Activated CD4-positive, CD25-positive, alpha-beta regulatory T cell treated with anti-CD3 and anti-CD28 coated beads, Interleukin-2, amount 50 U/mL, for 16 hours (primary cell): ENCODE measurements at places on chromosomes 13 and 19.

DNA sequence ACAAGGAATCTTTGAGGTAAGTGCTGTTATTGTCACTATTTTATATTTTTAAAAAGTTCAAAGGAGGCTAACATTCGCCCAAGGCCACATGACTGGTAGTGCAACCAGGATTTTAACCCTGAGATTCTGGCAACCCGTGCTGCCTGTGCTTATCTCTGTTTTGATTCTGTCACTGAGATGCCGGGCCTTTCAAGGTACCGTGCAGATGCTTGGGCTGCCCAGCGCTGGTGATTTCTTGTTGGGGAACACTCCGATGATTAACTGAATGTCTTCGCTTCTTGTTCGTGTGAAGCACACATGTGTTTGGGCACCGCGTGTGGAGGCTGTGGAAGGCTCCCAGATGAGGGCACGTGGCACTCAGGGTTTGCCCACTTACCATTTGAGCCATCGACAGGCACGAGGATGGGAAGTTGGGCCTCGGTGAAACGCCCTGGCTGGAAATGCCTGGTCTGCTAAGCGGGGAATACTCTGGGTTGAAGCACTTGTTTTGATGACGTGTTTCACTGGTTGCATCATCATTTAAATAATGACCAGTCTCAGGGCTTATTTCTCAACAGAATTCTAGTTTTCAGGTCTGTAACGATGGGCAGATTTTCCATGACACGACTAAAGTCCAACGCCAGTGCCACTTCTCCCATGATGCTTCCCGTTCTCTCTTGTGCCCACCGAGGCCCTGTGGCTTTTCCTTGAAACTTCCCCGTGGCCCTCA, 392.7 kb downstream of the FGF9 start:
- no peak for DNase-seq

- DNase-seq: no peak
These were observed 12.4 kb upstream of the TINCR start for GRCh38 chr19:5580161-5580571.

- DNase-seq: no peak
These were observed 35.6 kb downstream of the UCHL3 start for GRCh38 chr13:75585153-75585552.

GRCh38 chr19:5822181-5822844, 17.2 kb downstream of the FUT6 start:
- no peak for DNase-seq

GRCh38 chr19:41415154-41415571, 12.0 kb downstream of the B3GNT8 start:
- DNase-seq: no peak

GRCh38 chr19:45175515-45176345, 2.3 kb downstream of the TRAPPC6A start:
- no peak for DNase-seq

DNA sequence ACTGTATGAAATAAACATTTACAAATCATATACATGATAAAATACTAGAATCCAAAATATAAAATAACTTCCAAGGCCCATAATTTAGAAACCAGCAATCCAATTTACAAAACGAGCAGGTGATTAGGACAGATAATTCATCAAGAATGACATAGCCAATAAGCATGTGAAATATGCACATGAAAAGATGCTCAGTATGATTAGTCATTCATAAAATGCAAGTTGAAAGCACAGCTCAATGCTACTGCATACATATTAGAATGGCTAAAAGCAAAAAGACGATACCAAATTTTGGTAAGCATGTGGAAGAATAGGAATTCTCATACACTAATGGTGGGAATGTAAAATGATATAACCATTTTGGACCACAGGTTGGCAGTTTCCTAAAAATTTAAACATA, 837.2 kb upstream of the MIR17HG start:
- no peak for DNase-seq
